ENCODE measurements at places on chromosomes 1 and 21. TPM values are rescaled to one million over a fixed set of nuclear protein-coding genes. Genes with fewer than 3 reads are reported as not detected.

DENND2C gene
- 1.3 TPM for total RNA-seq

TIE1 gene
- 1,011 TPM for total RNA-seq

IVL gene
- not detected for total RNA-seq

HP1BP3 gene
- total RNA-seq: 244 TPM

NTNG1 gene
- total RNA-seq: 2.2 TPM

FAM229A gene
- 2.0 TPM for total RNA-seq
